Adrenal gland (tissue), 19 donors: ENCODE measurements at places on chromosomes 6 and 20.
A peak's percentile ranks its signal among the peaks of the same experiment; 100 is the strongest.

GRCh38 chr20:58017231-58017969 is 211.1 kb downstream of the ANKRD60 start:
- DNase-seq = no peak

DNA sequence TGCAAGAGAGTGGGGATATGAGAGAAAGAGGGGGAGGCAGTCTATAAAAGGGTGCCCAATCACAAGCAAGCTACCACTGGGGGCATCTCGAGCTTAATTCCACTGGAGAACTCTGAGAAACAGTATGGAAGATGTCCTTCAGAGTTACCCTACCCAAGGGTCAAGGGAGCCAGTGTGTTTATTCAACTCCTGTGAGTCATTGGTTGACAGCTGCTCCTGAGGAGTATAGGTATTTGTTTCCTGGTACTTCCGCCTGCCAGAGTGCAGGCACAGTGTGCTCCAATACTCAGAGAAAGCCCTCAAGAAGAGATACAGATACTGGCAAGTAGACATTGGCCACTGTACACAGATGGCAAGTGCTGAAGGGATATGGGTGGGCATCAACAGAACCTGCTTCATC is 49.5 kb downstream of the ARHGAP40 start:
- DNase-seq = no peak

GRCh38 chr20:62768551-62769287 is 27.6 kb upstream of the MRGBP start:
- peak; percentile 90 for DNase-seq

DNA sequence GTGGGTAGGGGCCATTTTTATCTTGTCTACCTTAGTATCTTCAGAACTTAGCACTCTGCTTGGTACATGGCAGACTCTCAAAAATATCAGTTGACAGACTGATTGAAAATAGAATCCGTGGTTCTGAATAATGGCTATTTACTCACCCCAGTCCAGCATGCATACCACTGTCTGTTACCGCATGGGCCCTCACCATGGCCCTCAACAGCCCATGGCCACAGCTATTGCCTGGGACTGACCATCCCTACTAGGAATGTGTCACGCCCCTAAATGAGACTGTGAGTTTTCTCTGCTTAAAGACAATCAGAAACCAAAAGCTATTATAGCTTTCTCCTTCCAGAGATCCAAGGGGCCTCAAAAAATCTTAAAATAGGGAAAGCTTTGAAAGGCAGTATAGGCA is 207.7 kb downstream of the ATXN1 start:
- DNase-seq = no peak

DNA sequence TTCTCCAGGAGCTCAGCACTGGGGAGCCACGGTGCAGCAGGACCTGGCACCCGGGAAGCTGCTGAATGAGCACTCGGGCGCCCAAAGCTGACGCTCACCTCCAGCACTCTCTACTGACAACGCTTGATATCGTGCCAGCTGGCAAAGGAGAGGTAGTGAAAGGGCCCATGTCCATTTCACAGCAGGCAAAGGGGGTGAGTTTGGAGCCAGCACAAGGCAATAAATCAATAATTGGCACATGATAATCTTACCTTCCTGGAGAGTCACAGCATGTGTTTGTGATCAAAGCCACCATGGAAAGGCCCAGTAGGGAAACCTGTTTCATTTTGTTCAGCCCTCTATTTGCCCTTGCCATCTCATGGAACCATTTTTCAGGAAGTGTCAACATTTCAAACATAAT is 23.3 kb upstream of the SMIM26 start:
- DNase-seq = no peak

GRCh38 chr6:165047952-165048351 is 261.5 kb downstream of the C6orf118 start:
- DNase-seq = no peak

- no peak for DNase-seq
Observed at GRCh38 chr6:53691667-53692133, 26.1 kb upstream of the KLHL31 start.

DNA sequence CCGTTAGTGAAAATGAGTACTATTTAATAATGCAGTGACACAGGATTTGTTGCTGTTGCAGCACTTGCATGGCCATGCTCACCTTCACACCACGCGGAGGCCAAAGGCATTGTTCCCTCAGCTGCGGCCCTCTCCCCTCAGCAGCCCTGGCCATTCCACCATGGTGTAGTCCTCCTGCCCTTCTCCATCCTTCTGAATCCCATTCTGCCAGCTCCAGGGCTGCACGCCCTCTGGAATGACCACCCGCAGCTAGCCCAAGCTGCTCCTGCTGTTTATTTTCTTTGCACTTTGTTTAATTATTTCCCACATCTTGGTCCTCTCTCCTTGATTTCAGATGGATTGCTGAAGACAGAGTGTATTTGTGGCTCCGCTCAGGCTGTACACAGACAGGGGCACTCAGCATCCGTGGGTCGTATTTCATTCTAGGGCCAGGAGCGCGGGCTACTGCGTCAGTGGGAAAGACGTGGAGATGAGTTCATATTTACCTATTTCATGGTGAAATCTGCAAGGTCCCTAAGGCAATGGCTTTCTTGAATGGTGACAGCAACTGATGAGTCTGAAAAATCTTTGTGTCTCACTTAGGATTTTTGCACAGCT is 81.4 kb upstream of the DUSP22 start:
- DNase-seq = no peak

DNA sequence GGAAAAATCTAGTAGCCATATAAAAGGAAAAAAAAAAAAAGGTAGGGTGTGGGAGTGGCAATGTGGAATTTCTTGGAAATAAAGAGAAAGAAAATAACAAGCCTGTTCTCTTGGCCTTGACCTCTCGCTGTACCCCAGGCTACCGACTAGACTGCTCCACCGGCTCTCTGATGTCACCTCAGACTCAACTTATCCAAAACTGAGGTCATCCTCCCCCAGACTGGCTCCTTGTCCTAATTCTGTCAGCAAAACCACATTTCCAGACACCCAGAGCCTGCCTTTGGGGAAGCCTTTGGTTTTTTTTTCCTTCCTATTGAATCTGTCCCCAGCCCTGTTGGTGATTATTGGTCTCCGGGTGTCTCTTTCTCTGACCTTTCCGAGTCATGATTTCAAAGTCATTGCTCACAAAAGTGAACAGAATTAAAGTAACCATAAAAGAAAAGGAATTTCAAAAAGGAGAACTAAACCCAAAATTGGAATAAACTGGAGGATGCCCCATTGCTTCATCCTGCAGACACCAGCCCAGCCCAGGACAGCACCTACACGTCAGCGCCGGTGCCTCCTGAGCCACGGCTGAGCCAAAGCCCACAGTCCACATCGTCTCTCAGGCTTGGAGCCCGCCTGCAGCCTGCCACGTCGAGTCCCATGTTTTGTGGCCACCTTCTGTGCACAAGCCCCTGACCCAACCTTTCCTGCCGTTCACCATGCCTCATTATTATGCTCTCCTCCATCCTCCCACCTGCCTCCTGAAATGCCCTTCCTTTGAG is 170.7 kb downstream of the MYLK4 start:
- DNase-seq = no peak

DNA sequence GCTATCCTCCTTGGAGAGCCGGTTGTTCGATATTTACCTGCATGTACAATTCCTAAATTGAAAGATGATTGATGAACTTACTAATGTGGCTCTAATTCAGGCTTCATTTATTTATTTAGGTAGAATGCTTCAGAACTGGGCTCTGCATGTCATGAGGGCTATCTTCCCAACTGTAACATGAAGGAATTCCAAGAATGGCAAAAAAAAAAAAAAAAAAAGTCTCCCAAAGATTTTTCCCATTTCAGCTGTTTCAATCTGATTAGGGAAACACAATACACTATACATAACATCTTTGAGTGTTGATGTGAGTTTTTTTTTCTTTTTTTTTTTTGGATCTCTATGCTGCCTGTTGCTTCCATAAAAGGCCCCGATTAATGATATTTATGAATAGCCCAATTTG is 120.1 kb upstream of the SHLD1 start:
- no peak for DNase-seq

DNA sequence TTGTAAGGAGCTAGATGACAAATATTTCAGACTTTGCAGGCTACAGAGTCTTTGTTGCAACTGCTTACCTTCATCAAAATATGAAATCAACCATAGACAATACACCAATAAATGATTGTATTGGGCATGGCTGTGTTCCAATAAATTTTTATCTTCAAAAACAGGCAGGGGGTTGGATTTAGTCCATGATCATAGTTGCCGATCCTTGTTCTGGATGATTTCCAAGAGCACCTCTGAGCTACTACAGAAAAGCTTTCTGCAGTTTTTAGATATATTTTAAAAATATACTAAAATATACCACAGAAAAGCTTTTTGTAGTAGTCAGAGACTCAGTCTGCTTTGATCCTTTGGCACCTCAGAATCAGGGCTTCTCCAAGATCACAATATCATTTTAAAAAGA is 145.0 kb downstream of the HTR1B start:
- no peak for DNase-seq

GRCh38 chr6:119187596-119187995 is 109.1 kb upstream of the FAM184A start:
- no peak for DNase-seq

- DNase-seq = no peak
Observed at GRCh38 chr20:32803092-32803491, 16.7 kb upstream of the MAPRE1 start.

GRCh38 chr6:88982720-88983119 is 19.3 kb upstream of the RNGTT start:
- DNase-seq = peak; percentile 70

DNA sequence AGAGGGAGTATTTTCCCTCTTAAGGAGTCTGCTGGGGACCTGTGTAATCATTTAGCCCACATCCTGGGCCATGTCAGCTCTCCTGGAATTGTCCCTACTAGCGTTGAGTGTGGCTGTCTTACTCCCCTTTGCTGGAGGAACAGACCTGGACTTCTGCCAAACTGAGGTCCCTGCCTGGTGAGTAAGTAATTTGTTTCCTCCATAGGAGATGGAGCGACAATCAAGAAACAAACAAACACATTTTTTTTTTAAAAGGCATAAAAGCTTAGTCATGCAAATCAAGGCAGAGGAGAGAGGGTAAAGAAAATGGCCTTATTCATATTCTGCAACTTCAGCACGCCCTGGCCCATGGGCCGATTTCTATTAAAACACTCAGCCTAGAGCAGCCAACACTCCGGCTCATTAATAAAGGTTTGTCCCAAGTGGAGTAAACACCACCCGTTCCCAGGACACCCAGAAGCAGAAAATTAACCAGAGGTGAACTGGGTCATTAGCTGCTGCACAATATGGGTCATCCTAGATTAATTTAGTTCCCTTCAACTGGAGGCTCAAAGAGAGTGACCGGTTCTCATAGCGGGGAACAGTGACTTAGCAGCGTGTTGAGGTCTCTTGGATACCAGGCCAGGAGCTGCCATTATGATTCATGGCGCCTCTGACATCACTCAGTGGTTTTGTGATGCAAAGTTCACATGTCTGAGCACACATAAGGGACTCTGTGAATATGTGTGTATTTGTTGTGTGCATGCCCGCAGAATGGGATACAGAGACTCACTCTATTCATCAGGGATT is 165.0 kb upstream of the SULF2 start:
- peak; percentile 48 for DNase-seq
